ENCODE measurements at places on chromosomes 16 and 17. TPM values are rescaled to one million over a fixed set of nuclear protein-coding genes. Genes with fewer than 3 reads are reported as not detected.

Gene GFAP
- polyA plus RNA-seq = 0.24 TPM

Gene KRTAP1-1
- polyA plus RNA-seq = not detected

Gene RBFOX1
- polyA plus RNA-seq = not detected

Gene RPTOR
- 5.5 TPM for polyA plus RNA-seq

Gene GRAP
- polyA plus RNA-seq = 73.1 TPM

Gene ABCA6
- polyA plus RNA-seq = not detected

Gene KRTAP3-2
- not detected for polyA plus RNA-seq

Gene STARD3
- 37.4 TPM for polyA plus RNA-seq

Gene AIPL1
- not detected for polyA plus RNA-seq

Gene MRPL28
- polyA plus RNA-seq = 64.7 TPM

Gene LITAFD
- polyA plus RNA-seq = not detected

Gene FKBP10
- polyA plus RNA-seq = not detected

Gene MYH2
- polyA plus RNA-seq = not detected

Gene KIF18B
- polyA plus RNA-seq = not detected

DNA sequence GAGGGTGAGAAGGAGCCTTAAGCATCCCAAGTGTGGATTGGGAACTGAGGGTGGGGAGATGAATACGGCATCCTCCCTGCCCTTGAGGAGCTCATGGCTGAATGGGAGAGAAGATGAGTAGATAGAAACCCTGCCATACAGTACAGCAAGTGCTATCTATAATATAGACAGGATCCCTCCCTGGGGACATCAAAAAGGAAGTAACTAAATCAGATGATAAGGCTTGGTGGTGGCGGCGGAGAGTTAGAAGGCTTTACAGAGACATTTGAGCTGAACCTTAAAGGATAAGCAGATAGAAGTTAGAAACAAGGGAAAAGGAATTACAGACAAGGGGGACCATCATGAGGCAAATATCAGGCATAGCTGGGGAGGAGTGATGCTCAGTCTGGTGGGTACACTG lies 67.5 kb upstream of the TMEM132E start:
- no peak for DNase-seq

DNA sequence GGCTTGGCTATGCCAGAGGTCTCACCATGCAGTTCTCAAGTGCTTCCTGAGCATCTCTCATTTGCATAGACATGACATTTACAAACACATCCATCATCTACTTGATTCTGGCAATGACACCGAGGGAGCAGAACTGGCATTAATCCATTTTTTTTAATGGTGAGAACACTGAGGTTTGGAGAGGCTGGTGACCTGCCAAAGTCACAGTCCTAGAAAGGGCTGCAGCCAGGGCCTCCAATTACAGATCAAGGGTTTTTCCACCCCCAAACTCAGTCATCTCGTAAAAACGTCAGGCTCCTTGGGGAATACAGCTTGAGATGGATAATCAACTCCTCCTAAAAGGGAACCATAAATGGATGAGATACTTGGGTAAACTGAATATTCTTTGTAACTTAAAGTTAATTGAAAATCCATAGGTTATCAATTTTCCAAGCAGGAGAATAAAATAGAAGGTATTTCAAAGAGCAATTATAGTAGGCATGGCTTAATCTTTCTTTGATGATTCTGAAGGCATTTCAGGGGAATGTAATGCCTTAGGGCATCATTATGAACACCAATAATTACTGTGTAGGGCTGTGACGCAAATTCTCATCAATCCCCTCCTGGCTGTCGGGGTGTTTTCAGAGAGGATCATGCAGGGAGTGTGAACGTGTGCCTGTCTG lies 9.4 kb upstream of the MEOX1 start:
- no peak for DNase-seq

DNA sequence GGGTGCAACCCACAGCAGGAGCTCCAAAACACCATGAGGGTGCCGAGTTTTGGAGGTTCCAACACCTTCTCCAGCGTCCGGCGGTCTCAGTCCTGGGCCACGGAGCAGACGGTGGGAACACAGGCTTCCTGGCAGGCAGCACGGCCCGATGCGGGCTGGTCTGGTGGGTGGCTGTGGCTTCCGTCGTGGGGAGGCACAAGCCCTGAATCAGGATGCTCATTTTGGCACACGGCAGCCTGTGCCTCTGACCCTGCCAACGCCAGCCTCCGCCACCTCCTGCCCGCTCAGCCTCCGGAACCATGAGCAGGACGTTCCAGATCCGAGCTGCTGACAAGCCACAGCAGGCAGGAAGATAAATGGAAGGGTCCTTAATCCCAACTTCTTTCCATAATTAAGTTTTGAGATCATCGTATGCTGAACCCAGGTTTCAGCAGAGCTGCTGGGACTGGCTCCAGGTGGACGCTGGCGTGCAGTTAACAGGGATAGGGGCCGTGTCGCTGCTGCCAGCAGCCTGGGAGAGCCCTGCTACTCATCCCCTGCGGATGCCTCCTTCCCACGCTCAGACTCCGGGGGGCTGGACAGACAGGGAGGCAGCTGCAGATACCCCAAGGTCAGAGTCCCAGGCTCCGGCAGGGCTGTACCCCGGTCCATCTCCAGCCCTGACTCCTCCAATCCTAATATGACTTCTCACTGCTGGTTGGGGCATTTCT lies 136.6 kb downstream of the ENGASE start:
- DNase-seq = no peak

- peak; percentile 23 for DNase-seq
These were observed 561 bp downstream of the AXIN1 start for GRCh38 chr16:351804-352520.

- DNase-seq = no peak
These were observed 113.2 kb downstream of the PRKCA start for GRCh38 chr17:66415366-66416206.

DNA sequence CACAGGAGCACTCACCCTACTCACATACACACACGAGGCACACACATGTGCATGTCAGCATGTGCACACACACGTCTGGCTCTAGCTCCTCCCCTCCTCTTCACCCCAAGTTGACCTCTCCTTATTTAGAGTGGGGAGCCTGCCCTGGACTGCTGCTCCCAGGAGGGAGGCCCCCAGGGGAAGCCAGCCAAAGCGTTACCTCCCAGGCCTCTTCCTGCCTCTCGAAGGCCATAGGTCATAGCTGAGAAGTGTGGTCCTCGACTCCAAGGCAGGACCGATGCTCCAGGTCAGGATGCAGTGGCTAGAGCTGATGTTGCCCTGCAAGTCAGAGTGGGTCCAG lies 18.8 kb downstream of the POLR3K start:
- no peak for DNase-seq

DNA sequence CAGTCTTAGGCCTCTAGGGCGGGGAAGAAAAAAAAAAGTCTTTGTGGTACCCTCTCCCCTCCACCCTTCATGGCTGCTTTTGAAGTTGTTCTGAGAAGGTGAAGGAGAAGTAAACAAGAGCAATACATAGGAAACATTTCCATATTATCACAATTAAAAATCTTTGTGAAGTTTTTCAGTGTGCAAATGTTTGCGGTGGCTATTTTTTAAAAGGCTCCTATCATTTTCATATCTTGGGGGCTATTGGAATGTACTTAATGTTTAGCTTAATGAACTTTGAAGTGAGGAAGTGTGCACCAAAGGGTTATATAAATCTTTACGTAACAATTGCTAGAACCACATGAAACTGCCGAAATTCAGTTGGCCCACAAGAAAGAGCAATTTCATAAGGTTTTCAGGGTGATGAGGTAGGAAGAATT lies 7.6 kb downstream of the NOL11 start:
- peak; percentile 81 for DNase-seq

- no peak for DNase-seq
These were observed 1.2 kb upstream of the EFNB3 start for GRCh38 chr17:7703584-7704479.

DNA sequence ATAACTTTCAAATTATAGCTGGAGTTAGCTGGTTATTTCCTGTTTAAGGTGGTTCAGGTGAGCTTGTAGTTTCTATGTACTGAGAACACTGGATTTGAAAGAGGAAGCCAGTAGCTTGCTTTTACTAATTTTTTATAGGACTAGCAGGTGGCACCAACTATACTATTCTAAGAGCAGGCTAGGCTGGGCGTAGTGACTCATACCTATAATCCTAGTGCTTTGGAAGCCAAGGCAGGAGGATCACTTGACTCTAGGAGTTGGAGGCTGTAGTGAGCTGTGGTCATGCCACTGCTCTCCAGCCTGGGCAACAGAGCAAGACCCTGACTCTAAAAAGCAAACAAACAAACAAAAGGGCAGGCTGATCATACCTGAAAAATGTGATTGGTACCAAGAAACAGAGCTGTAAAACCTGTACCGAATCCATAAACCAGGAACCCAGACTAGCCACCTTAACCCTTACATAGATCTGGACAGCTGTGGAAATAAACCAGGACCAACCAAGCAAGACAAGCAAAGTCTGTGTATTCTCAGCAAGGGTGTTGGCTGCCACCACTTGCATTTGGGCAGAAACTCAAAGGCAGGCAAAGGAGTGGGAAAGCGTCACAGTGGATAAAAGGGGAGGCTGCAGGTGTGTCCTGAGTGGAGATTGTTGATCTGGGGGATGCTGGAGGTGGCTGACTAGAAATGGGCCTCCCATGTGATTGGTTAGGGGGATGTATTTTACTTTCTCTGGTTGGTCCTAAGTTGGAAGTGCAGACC lies 36.3 kb downstream of the SLC47A1 start:
- DNase-seq = no peak

DNA sequence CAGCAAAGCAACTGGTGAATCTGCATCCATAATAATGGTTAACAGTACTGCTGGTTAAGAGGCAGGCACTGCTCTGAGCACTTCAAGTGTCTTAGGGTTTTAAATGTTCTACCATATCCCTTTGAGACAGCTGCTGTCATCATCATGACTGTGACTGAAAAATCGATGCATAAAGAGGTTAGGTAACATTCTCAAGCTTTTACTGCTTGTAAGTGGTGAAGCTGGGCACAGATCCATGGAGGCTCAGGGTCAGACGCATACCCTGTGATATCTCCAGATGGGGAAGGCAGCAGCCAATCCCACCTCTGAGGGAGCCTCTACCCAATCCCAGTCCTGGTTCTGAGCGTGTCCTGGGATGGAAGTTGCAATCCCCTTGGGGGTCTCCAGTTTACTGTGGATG lies 57.6 kb upstream of the SOX9 start:
- DNase-seq = no peak

DNA sequence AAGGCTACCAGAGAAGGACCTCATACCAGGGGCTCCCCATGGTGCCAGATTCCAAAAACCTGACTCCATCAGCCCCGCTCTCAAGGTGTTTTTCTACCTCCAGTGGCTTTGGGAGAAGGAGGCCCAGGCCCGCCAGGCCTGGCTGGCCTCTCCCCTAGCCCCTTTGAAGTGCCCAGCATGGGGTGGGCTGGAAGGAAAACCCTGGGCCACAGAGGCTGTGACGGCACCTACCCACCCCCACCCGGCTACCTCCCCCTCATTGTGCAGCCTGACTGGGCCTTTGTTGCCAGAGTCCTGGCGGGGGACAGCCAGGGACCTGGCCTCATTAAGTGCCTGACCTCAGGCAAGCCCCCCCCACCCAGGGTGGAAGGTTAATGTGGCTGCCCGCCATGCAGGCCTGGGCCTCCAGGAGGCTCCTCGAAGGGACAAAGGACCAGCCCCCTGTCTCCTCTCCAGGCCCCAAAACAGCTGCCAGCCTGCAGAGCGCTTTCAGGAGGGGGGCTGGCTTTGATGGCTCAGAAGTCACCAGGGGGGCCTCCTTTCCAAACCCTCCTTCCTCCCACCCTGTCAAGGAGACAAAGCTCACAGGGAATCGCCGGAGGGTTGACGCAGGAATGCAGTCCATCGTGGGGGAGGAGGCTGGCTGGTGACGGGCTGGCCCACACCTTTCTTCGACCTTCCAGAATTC lies 159.4 kb downstream of the ZNF423 start:
- no peak for DNase-seq

DNA sequence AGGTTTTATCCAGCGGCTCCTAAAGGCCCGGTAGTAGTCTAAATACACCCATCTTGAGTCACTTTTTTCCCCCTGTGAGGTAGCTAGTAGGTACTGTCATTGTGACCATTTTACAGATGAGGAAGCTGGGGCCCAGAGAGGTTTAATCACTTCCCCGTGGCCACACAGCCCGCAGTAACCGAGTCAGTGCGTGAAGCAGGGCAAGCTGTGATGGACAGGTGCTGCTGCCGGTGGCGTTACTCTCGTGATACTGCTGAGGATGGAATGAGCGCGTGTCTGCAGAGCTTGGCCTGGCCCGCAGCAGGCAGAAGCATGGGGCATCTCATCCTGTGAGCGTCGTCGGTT lies 226.3 kb upstream of the CIBAR2 start:
- no peak for DNase-seq

GRCh38 chr17:57873261-57874057 lies 23.6 kb upstream of the MRPS23 start:
- peak; percentile 45 for DNase-seq

- no peak for DNase-seq
These were observed 318.0 kb downstream of the SOX9 start for GRCh38 chr17:72438783-72439182.

DNA sequence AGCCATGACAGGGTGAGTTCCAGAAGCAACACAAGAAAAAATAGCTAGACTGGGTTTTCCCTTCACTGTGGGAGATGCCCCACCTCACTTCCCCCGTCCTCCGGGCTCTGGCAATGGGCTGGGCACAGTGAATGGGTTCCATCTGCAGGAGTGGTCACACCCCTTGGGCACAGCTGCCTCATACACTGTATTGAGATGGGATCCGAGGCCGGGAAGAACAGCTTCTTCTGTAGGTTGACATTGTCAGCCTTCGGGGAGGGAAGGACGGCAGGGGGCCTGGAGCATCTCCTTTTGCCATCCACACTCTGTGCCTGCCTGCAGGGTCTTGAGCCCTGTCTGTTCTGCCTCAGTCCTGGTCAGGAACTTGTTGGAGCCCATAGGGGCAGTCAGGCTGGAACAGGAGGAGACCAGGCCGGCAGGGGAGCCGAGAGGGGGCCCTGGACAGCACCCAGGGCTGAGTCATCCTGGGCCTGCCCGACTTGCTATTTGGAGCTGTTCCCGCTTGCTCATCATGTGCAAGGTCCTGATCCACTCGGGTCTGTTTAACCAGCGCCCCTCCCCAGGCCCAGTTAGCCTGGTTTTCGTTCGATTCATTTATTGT lies 286.7 kb downstream of the SEC14L1 start:
- no peak for DNase-seq

- no peak for DNase-seq
These were observed 639.3 kb downstream of the TOX3 start for GRCh38 chr16:51907680-51908079.

DNA sequence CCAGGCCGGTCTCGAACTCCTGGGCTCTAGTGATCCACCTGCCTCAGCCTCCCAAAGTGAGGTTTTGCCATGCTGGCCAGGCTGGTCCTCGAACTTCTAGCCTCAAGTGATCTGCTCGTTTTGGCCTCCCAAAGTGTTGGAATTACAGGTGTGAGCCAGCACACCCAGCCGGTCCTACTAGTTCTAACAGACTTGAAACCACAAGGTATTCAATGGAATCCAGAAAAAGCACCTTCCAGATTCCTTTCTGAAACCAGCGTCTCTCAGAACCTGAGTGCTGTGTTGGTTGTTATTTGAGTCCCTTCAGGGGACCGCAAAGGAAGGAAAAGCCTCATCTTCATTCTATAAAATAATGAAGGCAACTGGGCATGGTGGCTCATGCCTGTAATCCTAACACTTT lies 4.1 kb downstream of the KRABD2 start:
- no peak for DNase-seq

GRCh38 chr17:68185820-68186219 lies 62.0 kb upstream of the AMZ2 start:
- no peak for DNase-seq

- peak; percentile 24 for DNase-seq
These were observed at the start of gene AKTIP for GRCh38 chr16:53502331-53503269. AKTIP (minus strand) TSS chr16:53503209; CDS start chr16:53500259, 2,950 bp downstream.

- no peak for DNase-seq
These were observed 39.8 kb upstream of the RASD1 start for GRCh38 chr17:17535957-17536356.

GRCh38 chr16:78321620-78322360 lies 222.3 kb downstream of the WWOX start:
- DNase-seq = no peak
